ENCODE measurements at places on chromosomes 6 and 20.

DNA sequence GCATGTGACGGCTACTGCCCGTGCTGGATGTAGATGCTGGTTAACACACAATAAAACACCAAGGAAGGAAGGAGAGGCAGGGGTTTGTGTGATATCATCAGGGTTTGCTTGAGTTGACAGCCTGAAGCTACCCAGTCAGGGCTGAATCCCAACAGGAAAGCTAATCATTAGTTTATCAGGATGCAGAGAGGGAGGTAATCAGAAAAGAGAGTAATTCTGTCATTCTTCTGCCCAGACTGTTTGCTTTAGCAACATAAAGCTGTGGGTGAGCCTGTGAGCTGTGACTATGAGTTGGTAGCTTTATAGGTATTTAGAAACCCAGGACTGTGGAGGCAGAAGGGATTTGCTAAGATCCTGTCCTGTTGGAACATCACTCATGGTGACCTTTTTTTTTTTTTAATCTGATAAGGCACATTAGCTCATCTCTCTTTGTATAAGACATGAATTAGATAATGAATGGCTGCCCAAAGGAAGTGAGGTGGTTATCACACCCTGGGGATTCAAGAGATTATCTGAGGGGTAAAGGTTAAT lies 79.3 kb downstream of the CAP2 start:
- no peak for DNase-seq

GRCh38 chr20:47178277-47178676 lies 178.2 kb downstream of the ZMYND8 start:
- no peak for DNase-seq

- no peak for DNase-seq
These were observed 35.6 kb upstream of the TGM2 start for GRCh38 chr20:38200646-38201045.

GRCh38 chr6:73340048-73340447 lies 14.0 kb downstream of the DPPA5 start:
- no peak for DNase-seq

GRCh38 chr20:19706463-19706862 lies 51.6 kb upstream of the RIN2 start:
- DNase-seq, result no peak

- DNase-seq, result no peak
These were observed 2.0 kb downstream of the NAA20 start for GRCh38 chr20:20019123-20019522.

GRCh38 chr6:152364866-152365265 lies 272.3 kb downstream of the SYNE1 start:
- DNase-seq, result no peak

- DNase-seq, result no peak
These were observed 52.8 kb upstream of the RIPOR2 start for GRCh38 chr6:24988562-24988961.

DNA sequence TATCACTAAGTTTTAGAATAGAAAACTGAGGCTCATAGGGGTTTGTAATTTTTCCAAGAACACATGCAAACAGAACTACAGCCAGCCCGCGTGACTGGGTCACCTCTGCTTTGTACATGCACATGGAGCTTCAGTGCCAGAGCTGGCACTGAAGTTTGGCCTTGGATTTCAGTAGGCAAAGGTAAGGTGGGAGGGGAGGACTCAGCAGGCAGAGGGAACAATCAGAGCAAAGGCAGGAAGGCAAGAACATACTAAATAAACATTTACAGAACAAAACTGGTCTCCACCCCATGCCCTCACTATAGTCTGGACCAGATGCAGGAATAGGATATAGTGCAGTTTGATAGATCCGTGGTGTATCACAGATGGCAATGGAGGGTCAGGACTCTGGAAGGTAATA lies 13.6 kb upstream of the ABRACL start:
- DNase-seq, result no peak

DNA sequence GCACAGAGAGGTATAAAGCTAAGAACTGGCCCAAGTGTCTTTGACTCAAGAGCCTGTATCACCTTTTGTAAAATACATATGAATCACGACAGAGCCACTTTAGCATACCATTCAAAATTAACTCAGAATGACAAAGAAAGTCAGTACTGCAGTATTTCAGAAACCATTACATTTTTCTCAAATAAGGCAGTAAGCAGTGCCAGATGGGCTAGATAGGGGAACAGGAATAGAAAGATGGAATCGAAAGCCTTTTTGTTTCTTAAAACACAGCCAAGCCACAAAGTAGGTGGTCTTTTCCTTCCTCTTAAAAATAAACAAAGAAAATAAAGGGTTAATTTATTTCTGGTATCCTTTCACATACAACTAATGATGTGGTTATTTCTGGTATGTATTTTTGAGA lies 10.3 kb downstream of the CLDN20 start:
- no peak for DNase-seq

DNA sequence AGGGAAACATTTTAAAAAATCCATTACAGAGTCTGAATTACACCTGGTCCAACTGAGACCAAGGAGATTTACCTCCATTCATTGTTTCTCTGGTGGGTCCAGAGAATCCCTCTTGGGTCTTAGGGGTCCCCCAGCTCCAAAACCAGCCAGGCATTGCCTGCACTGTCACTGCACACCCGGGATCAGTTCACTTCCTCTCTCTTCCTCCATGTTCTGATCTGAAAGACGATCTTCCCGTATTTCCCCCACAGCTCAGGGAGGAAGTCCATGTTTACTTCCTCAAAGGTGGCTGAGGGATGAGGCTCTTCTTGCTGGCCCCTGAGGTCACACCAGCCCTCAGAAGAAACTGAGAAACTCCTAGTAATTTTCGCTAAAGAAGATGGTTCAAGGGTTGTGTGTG lies 159.7 kb downstream of the BMP7 start:
- DNase-seq, result no peak

GRCh38 chr20:10508060-10508459 lies 73.0 kb downstream of the SLX4IP start:
- DNase-seq, result no peak

GRCh38 chr6:4676016-4676415 lies 100.2 kb upstream of the CDYL start:
- no peak for DNase-seq

GRCh38 chr6:107642861-107643328 lies 153.0 kb downstream of the SOBP start:
- DNase-seq, result no peak

DNA sequence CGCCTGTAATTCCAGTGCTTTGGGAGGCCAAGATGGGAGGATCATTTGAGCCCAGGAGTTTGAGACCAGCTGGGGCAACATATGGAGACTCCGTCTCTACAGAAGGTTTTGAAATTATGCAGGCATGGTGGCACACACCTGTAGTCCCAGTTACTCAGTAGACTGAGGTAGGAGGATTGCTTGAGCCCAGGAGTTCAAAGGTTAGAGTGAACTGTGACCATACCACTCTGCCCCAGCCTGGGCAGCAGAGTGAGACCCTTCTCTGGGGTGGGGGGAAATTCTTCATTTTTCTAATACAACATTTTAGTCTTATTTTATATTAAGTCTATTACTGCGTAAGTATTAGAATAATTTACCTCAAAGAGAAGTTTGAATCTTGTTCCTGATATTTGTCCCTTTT lies 20.1 kb upstream of the SUMO4 start:
- no peak for DNase-seq

DNA sequence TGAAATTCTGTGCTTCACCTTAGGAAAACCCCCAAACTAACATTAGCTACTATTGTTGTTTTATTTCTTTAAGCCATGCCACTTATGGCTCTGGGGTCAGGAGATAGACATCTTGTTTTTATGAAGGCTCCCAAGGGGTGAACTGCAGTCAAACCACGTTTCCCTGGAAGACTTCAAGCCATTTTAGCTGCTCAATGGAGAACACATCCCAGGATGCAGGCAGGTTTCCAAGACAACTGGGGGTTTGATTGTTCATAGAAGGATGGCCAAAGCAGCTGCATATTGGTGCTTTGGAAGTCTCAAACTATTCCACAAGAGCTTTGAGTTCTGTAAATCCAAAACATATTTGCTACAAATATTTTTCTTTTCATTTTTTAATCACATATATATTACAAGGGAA lies 818.0 kb downstream of the MAFB start:
- no peak for DNase-seq

DNA sequence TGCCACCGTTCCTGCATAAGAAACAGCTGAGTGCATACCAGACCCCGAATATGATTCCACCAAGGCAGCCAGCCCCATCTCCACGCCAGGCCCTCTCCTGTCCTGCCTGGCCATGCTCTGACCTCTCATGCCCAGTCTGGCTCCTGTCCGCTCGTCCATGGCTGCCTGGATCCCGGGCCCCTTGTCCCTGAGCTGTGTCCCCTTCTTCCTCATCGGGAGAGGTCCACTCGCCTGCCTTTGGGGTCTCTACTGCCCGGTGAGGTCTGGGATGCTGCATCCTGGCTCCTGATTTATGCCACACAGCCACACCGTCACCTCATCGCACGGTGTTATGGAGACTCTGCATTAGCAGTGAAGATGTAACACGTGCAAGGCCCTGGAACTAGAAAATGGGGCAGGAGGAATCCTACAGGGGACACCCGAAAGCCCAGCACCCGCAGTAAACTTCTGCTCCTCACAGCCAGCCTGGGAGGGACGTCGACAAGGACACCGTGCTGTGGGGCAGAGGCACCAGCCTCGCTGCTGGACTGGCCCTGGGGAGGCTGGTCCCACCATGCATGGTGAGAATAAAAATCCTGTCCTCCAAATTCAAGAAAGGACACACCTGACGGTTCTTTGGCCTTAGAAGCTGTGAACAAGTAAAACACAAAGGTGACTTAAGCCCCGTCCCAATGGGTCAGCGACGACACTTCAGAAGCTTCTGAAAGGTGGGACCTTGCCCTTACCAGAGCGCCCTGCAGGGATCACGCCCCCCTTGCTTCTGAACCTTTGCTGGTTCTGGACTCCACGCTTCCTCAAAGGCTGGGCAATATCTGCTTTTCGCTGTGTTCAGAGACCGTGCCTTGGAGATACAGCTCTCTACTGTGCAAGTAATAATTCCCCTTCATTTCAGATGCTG lies 103.0 kb downstream of the DLL1 start:
- no peak for DNase-seq

DNA sequence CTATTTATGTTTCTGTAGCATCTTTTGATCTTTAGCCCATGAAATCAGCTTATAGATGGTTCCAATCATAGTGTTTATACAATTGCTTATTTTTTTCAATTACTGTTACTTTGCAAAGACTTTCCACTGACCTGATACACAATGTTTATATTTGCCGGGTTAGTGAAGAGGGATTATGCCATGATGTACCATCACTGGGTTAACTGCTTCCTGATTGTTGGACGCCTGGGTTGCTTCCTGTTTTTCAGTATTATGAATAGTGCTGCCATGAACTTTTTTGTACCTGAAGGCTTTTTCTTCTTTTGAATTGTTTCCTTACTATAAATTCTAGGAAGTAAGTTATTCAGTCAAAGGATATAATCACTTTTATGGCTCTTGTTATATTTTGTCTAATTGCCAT lies 6.9 kb downstream of the MANBAL start:
- DNase-seq, result no peak

DNA sequence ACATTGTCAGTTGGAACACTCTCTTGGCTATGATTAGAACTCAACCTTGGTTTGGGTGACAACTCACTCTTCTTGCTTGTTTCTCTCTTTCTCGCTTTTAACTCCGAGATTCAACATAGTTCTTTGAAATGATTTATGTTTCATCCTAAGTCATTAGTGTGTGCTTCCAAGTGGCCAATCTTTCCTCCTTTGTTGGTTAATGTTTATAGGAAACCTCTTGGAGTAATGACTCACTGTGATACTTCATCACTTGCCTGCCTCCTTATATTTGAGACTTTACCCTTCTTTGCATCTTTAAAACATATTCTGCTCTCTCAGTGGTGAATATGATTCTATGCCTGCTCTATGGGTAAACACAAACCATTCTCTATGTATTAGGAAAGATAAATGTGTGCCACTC lies 279.7 kb upstream of the FLRT3 start:
- no peak for DNase-seq

DNA sequence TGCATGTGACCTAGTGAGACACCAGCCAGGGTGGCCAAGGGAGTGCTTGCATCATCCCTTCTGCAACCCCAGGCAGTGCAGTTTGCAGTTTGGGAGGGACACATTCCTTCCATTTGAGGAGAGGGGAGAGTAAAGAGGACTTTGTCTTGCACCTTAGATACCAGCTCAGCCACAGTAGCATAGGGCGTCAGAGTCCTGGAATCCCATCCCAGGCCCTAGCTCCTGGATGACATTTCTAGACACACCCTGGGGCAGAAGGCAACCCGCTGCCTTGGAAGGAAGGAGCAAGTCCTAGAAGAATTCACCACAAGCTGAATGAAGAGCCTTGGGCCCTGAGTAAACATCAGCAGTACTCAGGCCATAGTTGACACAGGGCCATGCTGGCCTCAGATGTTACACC lies 680.4 kb upstream of the IMPG1 start:
- no peak for DNase-seq

DNA sequence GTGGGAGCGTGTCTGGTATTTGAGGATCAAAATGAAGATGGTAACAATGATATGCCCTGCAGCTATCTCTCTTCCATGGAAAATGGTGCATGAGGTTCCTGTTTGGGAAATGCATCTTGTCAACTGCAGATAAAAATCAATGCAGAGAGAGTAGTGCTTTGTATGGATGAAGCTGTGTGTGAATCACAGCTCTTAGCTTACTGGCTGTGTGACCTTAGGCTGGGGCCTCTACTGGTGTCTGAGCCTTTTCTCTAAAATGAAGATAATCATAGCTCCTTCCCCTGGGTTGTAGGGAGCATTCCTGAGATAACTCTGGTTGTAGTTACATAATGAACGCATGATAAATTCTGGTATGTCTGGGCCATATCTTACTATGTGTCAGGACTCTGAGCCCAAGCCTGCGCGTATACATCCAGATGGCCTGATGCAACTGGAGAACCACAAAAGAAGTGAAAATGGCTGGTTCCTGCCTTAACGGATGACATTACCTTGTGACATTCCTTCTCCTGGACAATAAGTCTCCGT lies 19.6 kb downstream of the ANGPT4 start:
- DNase-seq, result no peak

GRCh38 chr6:101544286-101544685 lies 150.8 kb downstream of the GRIK2 start:
- no peak for DNase-seq

GRCh38 chr20:47258745-47259695 lies 97.5 kb downstream of the ZMYND8 start:
- no peak for DNase-seq

DNA sequence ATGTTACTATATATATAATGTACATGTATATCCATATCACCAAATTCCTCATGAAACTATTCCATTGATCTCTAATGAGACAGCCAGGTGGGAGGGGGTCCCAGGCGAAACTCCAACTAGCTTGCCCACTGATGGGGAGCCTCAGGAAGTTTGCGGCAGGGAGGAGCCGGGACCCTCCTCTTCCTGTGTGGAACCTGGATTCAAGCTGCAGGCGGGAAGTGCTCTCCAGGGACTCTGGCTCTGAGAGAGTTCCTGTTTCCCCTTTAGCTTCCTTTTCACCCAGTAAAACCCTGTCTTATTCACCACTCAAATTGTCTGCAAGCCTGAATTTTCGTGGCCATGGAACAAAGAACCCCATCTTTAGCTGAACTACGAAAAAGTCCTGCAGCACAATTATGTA lies 152.2 kb downstream of the OPN5 start:
- DNase-seq, result no peak

All from CD8-positive, alpha-beta memory T cell (primary cell).